IMR-90 (cell line): ENCODE measurements at places on chromosomes 12 and 14. TPM values are rescaled to one million over a fixed set of nuclear protein-coding genes. Genes with fewer than 3 reads are reported as not detected.

Gene ZNF891
- polyA plus RNA-seq, result 0.17 and 0.26 TPM in 2 replicates

Gene SNRPF
- 27.4 and 27.9 TPM in 2 replicates for polyA plus RNA-seq

Gene TMTC1
- polyA plus RNA-seq, result 10.6 and 12.5 TPM in 2 replicates

Gene CCDC59
- 14.8 and 17.4 TPM in 2 replicates for polyA plus RNA-seq

Gene CELA1
- polyA plus RNA-seq, result not detected in 2 replicates

Gene PTCSC3
- polyA plus RNA-seq, result not detected in 2 replicates

Gene TCL1B
- not detected in 2 replicates for polyA plus RNA-seq

Gene MRPS35
- 35.6 and 40.1 TPM in 2 replicates for polyA plus RNA-seq

Gene PSMC6
- 61.3 and 85.4 TPM in 2 replicates for polyA plus RNA-seq

Gene ZDHHC22
- polyA plus RNA-seq, result not detected in 2 replicates

Gene SERPINA1
- 1.2 and 1.4 TPM in 2 replicates for polyA plus RNA-seq

Gene BCL2L14
- not detected in 2 replicates for polyA plus RNA-seq

Gene PZP
- polyA plus RNA-seq, result not detected in 2 replicates

Gene FAM161B
- 1.8 and 1.9 TPM in 2 replicates for polyA plus RNA-seq

Gene PTPRO
- 0.03 TPM in 1 of 2 replicates, not detected in the other for polyA plus RNA-seq

Gene KLHL33
- 0.03 TPM in 2 replicates for polyA plus RNA-seq

Gene ATP23
- 5.4 and 6.4 TPM in 2 replicates for polyA plus RNA-seq

Gene KRT75
- not detected in 2 replicates for polyA plus RNA-seq

Gene KRT2
- not detected in 2 replicates for polyA plus RNA-seq

Gene ATL1
- 5.3 and 6.0 TPM in 2 replicates for polyA plus RNA-seq

Gene RNASE7
- polyA plus RNA-seq, result not detected in 2 replicates

Gene LUM
- 49.1 and 70.5 TPM in 2 replicates for polyA plus RNA-seq

Gene TEX22
- 0.10 and 0.11 TPM in 2 replicates for polyA plus RNA-seq

Gene ZFYVE26
- polyA plus RNA-seq, result 6.0 and 6.6 TPM in 2 replicates

Gene HOXC12
- polyA plus RNA-seq, result not detected in 2 replicates

Gene GNB3
- polyA plus RNA-seq, result 20.5 and 20.7 TPM in 2 replicates

Gene DEGS2
- not detected in 2 replicates for polyA plus RNA-seq

Gene LIN52
- polyA plus RNA-seq, result 5.5 and 6.1 TPM in 2 replicates

Gene MYF5
- polyA plus RNA-seq, result not detected in 2 replicates

Gene TRPV4
- 6.1 and 6.6 TPM in 2 replicates for polyA plus RNA-seq

Gene FLRT2
- 8.8 and 10.2 TPM in 2 replicates for polyA plus RNA-seq

Gene LRRK2
- 0.17 and 0.36 TPM in 2 replicates for polyA plus RNA-seq

Gene PLD4
- 0.05 and 0.07 TPM in 2 replicates for polyA plus RNA-seq

Gene KERA
- polyA plus RNA-seq, result not detected in 2 replicates

Gene OTX2
- polyA plus RNA-seq, result not detected in 2 replicates

Gene ESYT1
- 153 and 157 TPM in 2 replicates for polyA plus RNA-seq

Gene SALL2
- 10.1 and 12.6 TPM in 2 replicates for polyA plus RNA-seq

Gene GUCY2C
- polyA plus RNA-seq, result not detected in 2 replicates

Gene DCN
- 792 and 965 TPM in 2 replicates for polyA plus RNA-seq

Gene GPRC5D
- not detected in 2 replicates for polyA plus RNA-seq

Gene RNF212B
- not detected in 2 replicates for polyA plus RNA-seq

Gene LALBA
- polyA plus RNA-seq, result not detected in 2 replicates

Gene PTPRB
- polyA plus RNA-seq, result 3.7 and 4.1 TPM in 2 replicates

Gene OR6C75
- not detected in 2 replicates for polyA plus RNA-seq

Gene RGS6
- not detected in 2 replicates for polyA plus RNA-seq

Gene TMCC3
- polyA plus RNA-seq, result 0.09 and 0.14 TPM in 2 replicates

Gene LGR5
- polyA plus RNA-seq, result not detected in 2 replicates

Gene LRRC9
- polyA plus RNA-seq, result not detected in 2 replicates

Gene BDKRB2
- 52.1 and 60.9 TPM in 2 replicates for polyA plus RNA-seq

Gene NINJ2
- polyA plus RNA-seq, result not detected in 2 replicates

Gene RIPK3
- polyA plus RNA-seq, result 0.09 TPM in 1 of 2 replicates, not detected in the other

Gene IPO4
- polyA plus RNA-seq, result 39.4 and 39.9 TPM in 2 replicates
